ELF-1 (cell line): ENCODE measurements at places on chromosomes 12 and 14.

GRCh38 chr12:78403681-78404080 is 460.9 kb upstream of the SYT1 start:
- no peak for DNase-seq

GRCh38 chr12:127594351-127594970 is 672.5 kb upstream of the TMEM132C start:
- peak; percentile 92 for DNase-seq

DNA sequence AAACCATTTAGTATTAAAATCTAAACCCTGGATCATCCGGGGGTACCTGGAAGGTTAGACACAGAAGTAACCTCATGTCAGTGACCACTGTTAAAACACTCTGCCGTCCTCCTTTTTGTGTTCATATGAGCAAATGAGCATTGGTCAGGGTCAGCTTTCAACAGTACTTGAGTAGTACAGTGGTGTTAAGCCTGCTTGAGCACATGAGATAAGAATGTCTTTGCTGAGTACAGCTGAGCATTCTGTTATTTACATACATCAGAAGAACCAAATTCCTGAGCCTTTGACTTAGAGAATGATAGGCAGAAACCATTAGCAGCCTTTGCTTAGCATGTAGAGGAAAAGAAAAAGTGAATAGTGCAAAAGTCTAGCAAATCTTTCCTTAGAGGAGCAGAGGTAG is 38.6 kb upstream of the LRTM2 start:
- DNase-seq, result no peak

DNA sequence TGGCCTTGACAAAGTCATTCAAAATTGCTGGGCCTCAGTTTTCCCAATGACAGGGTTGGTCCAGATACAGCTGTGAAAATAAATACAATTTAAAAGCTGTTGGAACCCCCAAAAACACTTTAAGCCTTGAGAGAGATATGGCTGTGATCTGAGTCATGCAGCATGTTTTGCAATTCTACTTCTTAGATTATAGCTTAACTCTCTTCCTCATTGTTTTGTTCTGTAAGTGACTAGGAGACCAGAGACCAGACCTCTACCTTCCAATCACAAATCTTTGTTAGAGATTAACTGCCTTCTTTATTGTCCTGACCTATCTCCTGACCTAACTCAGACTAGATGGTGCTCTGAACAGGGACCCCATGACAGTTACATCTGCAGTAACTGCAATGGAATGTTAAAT is 198.1 kb downstream of the STXBP6 start:
- DNase-seq, result no peak

DNA sequence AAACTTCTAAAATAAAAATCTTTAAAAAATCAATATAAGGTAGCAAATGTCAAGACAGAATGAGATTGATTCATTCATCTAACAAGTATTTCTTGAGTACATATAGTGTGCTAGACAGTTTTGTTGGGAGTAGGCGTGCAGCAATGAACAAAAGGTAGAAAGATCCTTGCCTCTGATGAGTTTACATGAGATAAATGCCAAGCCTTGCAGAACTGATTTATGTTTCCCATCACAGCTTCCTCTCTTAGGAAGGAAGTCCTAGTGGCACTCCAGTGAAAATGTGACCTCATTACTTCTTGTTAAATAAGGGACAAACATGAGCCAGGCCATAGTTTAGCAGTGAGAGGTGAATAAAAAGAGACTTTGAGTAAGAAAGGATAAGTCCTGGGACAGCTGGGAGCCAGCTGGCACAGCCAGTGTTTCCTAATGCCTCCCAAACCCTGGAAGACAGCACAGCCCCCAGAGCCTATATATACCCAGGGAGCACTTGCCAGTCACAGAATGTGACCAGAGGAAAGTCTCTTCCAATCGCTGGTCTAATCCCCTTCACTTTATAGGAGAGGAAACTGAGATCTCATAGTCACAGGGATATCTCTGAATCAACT is 4.7 kb upstream of the COCH start:
- DNase-seq, result no peak

DNA sequence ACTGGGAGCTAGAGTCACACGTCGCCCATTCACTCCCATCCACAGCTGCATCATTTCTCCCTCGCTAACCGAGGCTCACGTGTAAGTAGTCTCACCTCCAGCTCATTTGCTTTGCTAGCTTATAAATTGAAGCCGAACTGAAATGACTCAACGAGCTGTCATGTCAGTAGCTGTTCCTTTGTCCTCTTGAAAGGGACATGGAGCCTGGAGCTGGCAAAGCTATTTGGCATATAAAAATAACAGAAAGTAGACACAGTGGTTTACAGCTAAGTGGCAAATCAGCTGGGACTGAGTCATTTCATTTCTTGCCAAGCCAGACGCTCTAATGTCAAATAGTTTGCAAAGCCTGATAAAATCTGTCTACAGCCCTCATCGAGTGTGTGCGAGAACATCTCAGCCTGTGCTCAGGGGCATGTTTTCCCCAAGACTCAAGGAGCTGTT is 114.4 kb upstream of the TMEM233 start:
- DNase-seq, result peak; percentile 4

DNA sequence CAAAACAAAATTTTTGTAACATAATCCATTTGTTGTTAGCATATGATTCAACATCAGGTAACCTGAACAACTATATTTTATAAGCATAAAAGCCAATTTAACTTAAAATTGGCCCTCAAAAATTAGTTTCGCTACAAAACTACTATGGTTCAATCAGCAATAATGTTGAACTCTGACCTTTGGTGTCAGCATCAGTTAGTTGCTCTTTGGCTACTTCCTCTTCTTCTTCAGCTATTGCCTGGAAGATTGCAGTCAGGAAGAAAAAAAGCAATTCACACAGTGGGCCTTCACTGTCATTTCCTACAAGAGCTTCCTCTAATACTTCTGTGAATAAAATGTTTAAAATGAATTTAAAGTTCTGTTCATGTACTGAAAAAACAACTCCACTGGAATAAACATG is 78.2 kb upstream of the CFL2 start:
- DNase-seq, result no peak

DNA sequence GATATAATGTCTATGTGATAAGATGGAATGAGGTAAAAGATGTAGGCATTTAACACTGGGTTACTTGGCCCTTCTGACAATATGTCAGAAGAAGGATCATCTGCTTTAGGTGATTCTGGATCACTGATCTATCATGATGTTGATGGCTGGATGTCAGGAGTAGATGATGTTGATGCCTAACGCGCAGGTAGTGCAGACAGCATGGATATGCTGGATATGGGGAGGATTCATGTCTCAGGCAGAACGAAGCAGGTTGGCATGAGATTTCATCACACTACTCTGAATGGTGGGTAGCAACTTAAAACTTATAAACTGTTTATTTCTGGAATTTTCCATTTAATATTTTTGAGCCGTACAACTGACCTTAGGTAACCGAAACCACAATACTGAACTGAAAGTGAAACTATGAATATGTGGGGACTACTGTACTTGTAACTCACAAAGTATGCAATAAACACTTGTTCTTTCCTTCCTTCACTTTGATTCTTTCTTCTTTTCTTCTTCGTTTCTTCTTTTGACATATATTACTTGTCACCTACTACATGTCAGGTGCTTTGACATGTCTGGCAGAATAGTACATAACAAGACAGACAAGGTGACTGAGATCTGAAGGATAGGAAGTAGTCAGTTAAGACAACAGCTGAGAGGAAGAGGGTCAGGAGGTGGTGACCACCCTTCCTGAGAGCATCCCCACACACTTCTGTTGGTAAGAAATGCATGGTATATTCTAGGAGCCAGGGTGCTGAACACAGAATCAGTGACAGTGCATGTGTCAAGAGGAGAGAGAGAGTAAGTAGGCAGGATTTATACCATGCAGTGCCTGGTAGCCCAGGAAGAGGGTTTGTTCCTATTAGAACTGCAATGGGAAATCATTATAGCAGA is 238.8 kb downstream of the PPFIA2 start:
- DNase-seq, result no peak

- no peak for DNase-seq
Observed at GRCh38 chr14:80872645-80873044, 68.9 kb downstream of the CEP128 start.

- no peak for DNase-seq
Observed at GRCh38 chr12:49667325-49668090, 39.7 kb downstream of the FMNL3 start.

- no peak for DNase-seq
Observed at GRCh38 chr12:63792338-63792737, 12.6 kb downstream of the RXYLT1 start.

- peak; percentile 52 for DNase-seq
Observed at GRCh38 chr12:51869496-51869865, 18.4 kb upstream of the ANKRD33 start.

DNA sequence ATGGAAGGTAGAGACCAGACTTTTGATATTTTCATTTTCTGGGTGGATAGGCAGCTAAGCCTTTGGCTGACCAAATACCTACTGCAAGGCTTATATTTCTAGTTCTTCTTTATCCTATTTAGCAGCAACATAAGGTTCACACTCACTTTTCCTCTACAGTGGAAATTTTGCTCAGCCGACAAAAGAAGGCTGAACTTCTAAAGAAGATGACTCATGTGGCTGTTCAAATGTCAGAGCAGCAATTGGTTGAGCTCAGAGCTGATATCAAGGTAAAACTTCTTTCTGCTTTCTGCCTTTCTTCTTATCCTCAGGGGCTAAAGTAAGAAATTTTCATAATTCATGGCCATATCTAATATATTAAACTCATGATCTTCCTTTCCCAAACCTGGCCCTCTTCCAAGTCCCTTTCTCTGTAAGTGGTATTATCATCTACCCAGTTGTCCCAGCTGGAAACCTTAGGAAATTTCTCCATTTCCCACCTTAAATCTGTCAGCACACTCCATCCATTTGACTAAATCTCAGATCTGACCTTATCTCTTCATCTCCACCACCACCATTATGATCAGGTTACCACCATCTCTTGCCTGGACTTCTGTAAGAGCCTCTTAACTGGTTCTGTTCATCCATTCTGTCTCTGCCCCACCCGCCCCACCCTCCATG is 19.8 kb upstream of the KCNH3 start:
- no peak for DNase-seq

GRCh38 chr14:81234278-81234677 is 13.5 kb upstream of the GTF2A1 start:
- DNase-seq, result no peak
